LoVo (cell line): ENCODE measurements at places on chromosomes 2 and 18.

GRCh38 chr2:67201521-67201920, 195.6 kb upstream of the ETAA1 start:
- no peak for DNase-seq

DNA sequence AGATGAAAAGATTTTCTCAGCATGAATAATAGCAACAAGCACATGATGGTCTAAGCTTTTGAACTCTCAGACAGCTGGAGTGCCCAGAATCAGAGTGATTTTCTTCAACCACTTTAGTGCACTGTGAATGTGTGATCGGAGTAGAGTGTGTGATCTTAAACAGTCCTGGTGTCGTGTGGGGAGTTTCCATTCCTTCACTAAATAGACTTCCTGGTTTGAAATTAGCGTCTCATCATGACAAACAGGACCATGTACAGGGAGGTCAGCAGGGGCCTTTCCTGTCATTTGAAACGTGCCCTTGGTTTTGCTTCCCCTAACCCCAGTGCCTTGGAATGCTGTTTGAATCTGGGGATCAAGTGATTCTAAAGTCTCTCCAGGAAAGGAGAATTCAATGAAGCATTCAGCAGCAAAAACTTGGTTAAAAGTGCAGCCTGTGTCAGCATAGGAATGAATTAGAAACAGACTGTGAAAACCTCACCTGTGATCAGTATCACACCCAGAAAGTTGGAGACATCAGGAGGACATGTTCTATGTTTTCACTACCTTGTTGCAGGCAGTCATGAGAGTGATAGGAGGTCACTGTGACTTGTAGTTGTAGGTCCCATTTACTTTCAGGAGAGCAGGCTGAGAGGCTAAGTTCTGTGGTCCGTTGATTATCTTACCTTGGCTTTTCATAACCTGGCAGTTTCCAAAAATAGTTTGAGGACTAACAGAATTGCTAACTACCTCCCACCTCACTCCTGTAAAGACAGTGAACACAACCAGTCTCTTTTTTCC, 400.3 kb downstream of the MTX2 start:
- no peak for DNase-seq

DNA sequence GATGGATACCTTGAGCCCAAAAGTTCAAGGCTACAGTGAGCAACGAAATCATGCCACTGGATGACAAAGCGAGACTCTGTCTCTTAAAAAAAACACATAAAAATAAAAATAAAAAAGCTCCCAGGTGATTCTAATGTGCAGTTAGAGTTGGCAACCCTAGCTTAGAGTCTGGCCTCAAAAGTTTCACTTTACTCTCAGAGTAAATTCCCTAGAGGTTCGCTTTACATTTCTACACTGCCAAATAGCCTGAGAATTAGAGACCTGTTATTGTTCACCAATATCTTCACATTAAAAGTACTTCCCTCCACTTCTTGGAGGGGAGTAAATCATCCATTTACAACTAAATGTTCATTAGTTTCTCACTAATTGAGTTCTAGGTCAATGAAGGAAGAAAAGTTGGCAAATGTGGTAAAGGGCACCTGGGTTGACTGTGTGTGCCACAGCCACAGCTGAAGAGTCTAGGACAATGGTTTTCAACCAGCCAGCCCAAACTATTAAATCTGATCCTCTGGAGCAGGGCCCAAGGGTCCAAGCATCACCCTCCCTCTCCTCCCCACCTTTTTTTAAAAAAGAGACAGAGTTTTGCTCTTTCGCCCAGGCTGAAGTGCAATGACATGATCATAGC, 15.2 kb upstream of the TMEM37 start:
- no peak for DNase-seq

DNA sequence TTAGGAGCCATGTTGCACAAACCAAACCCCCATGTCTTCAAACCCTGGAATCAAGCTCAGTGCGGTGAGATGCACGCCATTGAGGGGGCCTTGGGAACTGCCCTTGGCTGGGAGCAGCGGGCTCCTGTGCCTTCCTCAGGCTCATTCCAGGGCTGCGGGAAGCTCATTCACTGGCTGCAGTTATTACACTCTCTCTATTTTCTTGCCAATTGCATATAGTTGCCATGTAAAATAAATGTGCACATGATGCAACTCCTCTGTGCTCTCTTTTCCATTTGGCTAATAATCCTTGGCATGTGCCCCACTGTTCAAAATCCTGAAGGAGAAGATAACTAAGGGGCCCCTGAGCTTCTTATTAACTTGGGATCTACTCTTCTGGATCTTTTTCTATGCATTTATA, 74.7 kb downstream of the KCTD1 start:
- DNase-seq = no peak

GRCh38 chr2:202632682-202633290, 2.0 kb upstream of the FAM117B start:
- DNase-seq = no peak

GRCh38 chr2:207135801-207136457, 29.8 kb downstream of the KLF7 start:
- no peak for DNase-seq

DNA sequence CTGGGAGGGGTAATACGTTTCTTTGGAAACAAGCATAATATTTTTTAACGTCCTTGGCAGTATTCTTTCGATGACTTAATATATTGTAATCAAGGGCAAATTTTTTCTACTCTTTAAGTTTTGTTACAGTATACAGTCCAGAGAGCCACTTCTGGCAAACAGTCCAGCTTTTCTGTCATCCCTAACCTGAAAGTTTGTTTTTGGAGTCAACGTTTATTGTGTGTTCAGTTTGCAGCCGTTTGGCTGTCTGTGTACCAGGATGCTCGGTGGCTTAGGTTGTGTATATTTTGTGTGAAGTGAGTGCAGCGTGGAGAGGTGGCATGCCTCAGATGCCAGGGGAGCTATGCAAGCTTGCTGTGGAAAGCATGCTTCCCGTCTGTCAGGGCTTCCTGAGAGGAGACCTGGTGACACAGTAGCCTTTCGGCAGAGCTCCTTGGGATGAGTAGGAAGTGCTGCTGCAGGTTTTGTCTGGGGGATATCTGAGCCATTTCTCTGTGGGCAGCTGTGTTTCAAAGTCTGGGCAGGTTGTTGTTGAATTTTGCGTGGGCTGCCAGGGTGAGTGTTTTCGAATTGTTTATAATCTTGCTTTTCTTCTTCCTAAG, 14.7 kb downstream of the MAP3K20 start:
- DNase-seq = no peak

GRCh38 chr2:42025151-42025582, 22.7 kb upstream of the PKDCC start:
- DNase-seq = no peak

GRCh38 chr18:52612406-52612805, 272.4 kb downstream of the DCC start:
- no peak for DNase-seq

DNA sequence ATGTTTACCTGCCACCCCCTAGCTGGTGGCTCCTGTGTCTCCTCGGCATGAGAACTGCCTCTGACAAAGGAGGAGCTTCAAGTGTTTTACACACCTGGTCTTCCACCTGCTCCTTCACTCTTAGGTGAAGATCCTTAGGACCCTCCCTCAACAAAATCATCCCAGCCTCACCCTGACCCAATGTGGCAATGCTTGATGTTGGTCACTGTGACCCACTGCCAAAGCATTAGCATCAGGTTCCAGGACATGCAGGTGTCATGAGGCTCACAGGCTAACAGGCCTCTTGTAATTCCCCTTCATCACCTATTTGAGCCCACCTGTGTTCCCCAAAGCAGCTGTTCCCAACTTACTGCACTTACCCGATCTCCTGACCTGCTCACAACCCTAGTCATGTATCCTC, 9.8 kb downstream of the FZD5 start:
- no peak for DNase-seq

DNA sequence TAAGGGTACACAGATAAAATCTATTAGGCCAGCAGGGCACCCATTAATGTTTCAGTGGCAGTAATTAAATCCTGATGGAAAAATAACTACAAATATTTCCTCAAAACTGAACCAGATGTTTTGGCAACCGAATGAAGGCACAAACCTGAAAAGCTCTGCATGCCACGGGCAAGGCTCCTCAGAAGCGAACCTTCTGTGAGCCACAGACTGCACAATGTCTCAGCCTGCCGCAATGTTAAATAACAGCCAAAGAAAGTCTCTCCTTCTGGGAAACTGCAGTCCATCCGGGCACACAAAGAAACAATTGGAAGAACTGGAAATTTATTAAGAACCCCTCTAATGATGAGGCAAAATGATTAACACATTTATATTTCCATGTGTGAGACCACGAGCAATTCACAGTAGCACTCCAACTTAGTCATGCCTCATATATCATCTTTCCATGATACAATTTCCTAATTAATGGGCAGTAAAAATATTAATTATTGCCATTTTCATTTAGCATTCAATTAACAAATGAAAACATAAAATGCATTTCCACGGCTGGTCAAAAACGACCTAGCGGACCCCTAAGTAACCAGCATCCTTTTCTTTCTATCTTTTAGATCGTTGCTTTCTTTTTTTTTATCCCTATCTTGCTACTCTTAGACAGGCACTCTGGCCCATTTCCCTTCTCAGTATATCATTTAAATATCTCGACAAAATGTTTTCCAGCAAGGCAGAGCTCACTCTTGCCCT, 237.5 kb downstream of the EPHA4 start:
- peak; percentile 2 for DNase-seq

DNA sequence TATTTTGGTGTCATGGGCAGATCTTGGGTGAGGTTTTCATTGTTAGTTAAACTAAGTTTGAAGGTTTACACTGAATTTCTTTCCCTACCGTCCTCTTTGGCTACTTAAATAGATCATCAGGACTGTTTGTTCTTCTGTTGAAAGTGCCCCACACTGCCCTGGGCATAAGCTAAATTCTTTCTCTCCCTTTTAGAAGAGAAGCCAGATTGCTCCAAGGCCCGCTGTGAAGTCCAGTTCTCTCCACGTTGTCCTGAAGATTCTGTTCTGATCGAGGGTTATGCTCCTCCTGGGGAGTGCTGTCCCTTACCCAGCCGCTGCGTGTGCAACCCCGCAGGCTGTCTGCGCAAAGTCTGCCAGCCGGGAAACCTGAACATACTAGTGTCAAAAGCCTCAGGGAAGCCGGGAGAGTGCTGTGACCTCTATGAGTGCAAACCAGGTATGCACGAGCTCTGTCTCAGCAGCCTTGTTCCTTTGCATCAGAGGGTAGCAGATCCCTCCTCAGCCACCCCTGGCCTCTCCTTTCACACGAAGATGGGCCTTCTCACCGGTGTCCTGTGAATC, 85.6 kb downstream of the CRIM1 start:
- no peak for DNase-seq

GRCh38 chr18:74797577-74798151, 200.0 kb downstream of the ZNF407 start:
- DNase-seq = no peak

GRCh38 chr2:179233083-179233490, 31.5 kb downstream of the SESTD1 start:
- DNase-seq = peak; percentile 1

GRCh38 chr2:47204691-47205090, 49.6 kb upstream of the STPG4 start:
- DNase-seq = no peak

DNA sequence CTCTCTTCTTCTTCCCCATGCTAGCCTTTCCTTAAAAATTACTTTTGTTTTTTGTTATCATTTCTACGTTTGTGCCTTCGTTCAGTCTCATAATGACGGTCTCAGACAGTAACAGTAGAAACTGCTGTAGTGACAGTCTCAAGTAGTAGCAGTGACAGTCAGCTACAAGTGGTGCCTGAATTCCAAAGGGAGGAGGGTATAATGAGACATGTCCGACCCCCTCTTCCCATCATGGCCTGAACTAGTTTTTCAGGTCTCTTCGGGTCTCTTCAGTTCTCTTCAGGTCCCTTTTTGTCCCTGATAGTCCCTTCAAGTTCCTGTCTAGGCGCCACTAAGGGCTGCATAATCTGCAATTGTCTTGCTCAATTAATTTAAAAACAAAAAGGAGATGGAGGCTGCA, 12.6 kb downstream of the TMEM131 start:
- DNase-seq = no peak

DNA sequence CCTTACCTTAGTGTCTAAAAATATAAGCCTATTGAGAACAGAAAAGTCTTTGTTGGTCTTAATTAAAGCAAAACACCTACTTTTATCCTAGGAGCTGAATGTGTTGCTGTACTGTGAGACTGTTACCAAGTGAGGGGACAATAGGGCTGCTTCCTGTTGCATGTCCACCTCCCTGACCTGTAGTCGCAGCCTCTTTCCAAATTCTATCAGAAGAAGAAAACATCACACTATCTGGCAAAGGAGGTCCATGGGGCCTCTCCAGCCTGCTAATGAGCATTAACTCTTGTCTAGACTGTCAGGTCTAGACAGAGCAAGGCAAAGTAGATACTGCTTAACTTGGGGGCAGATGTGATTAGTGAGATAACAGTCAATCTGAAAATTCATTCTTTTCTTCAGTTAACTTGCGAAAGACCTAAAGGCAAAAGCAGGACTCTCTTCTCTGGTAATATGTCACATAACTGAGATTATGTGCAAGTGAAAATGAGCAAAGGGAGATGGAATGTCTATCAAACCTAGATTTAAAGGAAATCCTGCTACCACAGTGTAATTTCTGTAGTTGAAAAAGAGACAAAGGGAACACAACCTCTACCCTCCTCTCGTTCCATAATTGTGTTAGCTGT, 66.9 kb downstream of the CDH20 start:
- no peak for DNase-seq

- DNase-seq = no peak
Measured at GRCh38 chr18:66640431-66640830, 36.5 kb upstream of the CDH19 start.

DNA sequence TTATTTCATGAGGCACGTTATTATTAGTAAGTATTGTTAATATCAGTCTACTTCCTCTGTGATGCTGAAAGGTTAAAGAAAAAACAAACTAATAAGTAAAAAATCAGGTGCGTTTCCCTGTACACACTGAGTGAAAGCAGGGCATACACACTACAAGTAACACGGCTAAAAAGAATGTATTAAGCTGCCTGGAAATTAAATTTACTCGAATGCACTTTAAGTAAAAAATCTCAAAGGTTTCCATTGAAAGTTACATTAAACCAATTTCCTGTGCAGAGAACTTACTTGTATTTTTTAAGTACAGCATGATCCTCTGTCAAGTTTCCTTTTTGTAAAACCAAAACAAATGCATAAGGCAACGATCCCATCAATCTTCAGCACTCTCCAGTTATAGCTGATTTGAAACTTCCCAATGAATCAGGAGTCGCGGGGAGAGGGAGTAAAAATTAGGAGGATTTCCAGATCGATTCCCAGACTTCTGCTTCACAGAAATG, 633 bp downstream of the BCL2 start:
- DNase-seq = no peak

- no peak for DNase-seq
Measured at GRCh38 chr2:239895669-239896068, 129.5 kb downstream of the NDUFA10 start.
